ENCODE measurements at places on chromosomes 7 and 10. TPM values are rescaled to one million over a fixed set of nuclear protein-coding genes. Genes with fewer than 3 reads are reported as not detected.

The FOXI2 gene
- not detected for total RNA-seq

The CRHR2 gene
- total RNA-seq, result not detected

The NEURL1 gene
- total RNA-seq, result 0.87 TPM

The ADIRF gene
- not detected for total RNA-seq

The PNLIP gene
- not detected for total RNA-seq

The DENND2A gene
- total RNA-seq, result not detected

The ITGA8 gene
- not detected for total RNA-seq

The DDC gene
- total RNA-seq, result not detected

The CCDC172 gene
- not detected for total RNA-seq

The CTAGE8 gene
- total RNA-seq, result 1.8 TPM

The RTKN2 gene
- 10.0 TPM for total RNA-seq

The MACC1 gene
- not detected for total RNA-seq

The FOXP2 gene
- not detected for total RNA-seq

The NAPEPLD gene
- 7.2 TPM for total RNA-seq

Data from activated naive CD4-positive, alpha-beta T cell treated with anti-CD3 and anti-CD28 coated beads, Interleukin-2, amount 50 U/mL, for 72 hours (primary cell).